Effector memory CD4-positive, alpha-beta T cell (primary cell): ENCODE measurements at places on chromosomes 12 and 14.

- DNase-seq = no peak
These were observed 272.8 kb upstream of the FAR2 start for GRCh38 chr12:28876196-28876798.

GRCh38 chr12:112176321-112177010, 51.1 kb downstream of the TRAFD1 start:
- no peak for DNase-seq

- no peak for DNase-seq
These were observed 9.3 kb downstream of the TESPA1 start for GRCh38 chr12:54975272-54975671.

DNA sequence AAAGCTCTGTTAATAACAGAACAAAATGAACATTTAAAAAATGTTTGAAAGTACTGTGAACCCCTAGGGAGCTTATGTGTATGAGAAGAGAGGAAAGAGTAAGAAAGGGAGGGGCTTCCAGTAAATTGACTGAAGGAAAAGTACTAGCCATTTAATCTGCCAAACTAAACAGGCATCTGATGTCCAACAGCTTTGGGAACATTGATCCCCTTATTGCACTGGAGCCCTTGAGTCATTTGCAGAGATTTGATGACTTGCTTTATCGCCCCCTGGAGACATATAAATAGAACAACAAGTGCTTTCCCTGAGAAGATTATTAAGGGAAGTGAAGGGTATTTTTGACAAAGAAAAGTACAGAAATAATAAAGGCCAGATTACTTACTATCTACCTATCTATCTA, 319.3 kb upstream of the NOVA1 start:
- no peak for DNase-seq

- no peak for DNase-seq
These were observed 64.3 kb downstream of the ZNF664 start for GRCh38 chr12:124037331-124037730.

- no peak for DNase-seq
These were observed 56.4 kb upstream of the GRIP1 start for GRCh38 chr12:66735275-66735674.
